ENCODE measurements at places on chromosomes 6 and 20.

GRCh38 chr6:73290435-73290834 lies 27.4 kb upstream of the KHDC1 start:
- no peak for DNase-seq
- no peaks in the 10 kb centered on the region for H3K27me3 ChIP-seq
- no peaks in the 10 kb centered on the region for H3K4me1 ChIP-seq
- no peak overlapping the region for H3K4me3 ChIP-seq

- DNase-seq = no peak
- H3K27me3 ChIP-seq = no peaks in the 10 kb centered on the region
- H3K36me3 ChIP-seq = no peaks in the 10 kb centered on the region
- H3K4me1 ChIP-seq = peaks cover 5% of the 10 kb centered on the region
Measured at GRCh38 chr6:14693301-14694192, 552.3 kb upstream of the JARID2 start.

DNA sequence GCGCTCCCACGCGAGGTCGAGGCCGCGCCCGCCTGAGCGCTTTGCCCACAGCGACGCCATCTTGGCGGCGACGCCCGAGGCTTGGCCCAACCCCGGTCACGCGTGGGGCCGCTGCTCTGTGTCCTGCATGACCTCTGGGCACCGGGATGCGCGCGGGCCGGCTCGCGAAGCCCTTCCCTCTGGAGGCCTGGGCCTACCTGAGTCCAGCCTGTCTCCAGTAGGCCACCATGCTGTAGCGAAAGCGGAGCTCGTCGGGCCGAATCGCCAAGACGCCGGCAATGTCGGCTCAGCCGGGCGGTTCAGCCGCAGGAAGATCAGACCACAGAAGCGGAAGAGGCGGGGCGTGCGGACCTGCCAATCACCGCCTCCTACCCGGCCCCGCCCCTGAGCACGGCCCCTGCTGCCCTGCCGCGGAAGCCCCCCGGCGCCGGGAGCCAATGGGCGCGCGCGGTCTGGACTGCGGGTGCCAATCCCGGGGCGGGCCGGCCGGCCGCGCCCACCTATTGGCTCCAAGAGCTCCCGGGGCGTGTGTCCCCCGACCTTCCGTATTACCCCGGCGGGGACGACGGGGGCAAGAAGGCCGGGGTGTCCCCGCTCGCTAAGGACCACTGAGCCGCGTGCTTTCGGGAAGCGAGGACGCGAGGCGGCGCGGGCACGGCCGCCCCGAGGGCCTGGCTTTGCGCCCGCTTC lies at the start of gene ATP5F1E:
Gene ATP5F1E (minus strand): TSS at position 313 of the 690 bp plus-strand sequence. CDS start 84 bp downstream, at position 229.
- DNase-seq = peak; percentile 99
- peak within 1 kb of the TSS; percentile 96 for H3K4me3 ChIP-seq
- H3K36me3 ChIP-seq = peaks cover 58% of the 10 kb centered on the region
- H3K4me1 ChIP-seq = peaks cover 80% of the 10 kb centered on the region

DNA sequence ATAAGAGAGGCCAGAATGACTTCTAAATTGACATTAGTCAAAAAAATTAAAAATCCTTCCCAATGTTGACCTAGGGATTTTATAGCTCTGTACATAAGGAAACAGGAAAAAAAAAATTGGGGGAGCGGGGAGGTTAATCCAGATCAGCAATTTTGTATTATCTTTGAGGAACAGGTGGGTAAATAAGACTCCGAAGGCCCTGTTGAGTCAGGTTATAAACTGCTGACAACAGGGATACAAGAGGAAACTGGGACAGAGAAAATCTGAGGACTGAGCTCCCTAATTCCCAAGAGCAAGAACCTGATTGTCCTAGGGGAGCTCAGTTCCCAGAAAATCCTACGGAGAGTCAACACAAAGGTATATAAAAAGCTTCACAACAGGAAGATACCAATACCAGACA lies 26.8 kb upstream of the CRIP3 start:
- peaks cover 21% of the 10 kb centered on the region for H3K4me1 ChIP-seq
- no peak for DNase-seq
- no peak overlapping the region for H3K27ac ChIP-seq
- no peak overlapping the region for H3K4me3 ChIP-seq
- no peaks in the 10 kb centered on the region for H3K27me3 ChIP-seq

DNA sequence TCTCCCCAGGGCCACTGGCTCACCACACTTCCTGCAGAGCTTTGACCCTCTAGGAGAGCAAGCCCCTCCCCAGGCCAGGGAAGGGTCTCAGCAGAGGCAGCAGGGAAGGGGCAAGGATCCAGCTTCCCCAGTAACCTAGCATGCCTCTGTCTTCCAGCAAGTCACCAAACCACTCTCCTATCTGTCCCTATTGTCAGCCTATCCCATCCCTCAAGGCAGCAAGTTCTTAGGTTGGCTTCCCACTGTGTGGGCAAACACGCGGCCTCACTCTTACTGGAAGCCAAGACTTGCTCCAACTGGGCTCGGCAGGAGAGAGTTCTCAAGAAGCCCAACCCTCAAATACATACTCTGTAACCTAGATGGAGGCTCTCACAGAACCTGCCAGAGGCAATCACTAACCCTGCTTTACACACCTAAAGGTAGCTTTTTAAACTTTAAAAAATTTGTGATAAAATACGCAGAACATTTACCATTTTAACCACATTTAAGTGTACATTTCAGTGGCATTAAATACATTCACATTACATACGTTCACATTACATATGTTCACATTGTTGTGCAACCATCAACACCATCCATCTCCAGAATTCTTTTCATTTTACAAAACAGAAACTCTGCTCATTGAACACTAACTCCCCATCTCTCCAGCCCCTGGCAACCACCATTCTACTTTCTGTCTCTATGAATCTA lies 58.5 kb downstream of the MRPL14 start:
- DNase-seq = no peak
- H3K4me3 ChIP-seq = no peak overlapping the region
- no peak overlapping the region for H3K27ac ChIP-seq
- no peaks in the 10 kb centered on the region for H3K36me3 ChIP-seq
- peaks cover 15% of the 10 kb centered on the region for H3K4me1 ChIP-seq

DNA sequence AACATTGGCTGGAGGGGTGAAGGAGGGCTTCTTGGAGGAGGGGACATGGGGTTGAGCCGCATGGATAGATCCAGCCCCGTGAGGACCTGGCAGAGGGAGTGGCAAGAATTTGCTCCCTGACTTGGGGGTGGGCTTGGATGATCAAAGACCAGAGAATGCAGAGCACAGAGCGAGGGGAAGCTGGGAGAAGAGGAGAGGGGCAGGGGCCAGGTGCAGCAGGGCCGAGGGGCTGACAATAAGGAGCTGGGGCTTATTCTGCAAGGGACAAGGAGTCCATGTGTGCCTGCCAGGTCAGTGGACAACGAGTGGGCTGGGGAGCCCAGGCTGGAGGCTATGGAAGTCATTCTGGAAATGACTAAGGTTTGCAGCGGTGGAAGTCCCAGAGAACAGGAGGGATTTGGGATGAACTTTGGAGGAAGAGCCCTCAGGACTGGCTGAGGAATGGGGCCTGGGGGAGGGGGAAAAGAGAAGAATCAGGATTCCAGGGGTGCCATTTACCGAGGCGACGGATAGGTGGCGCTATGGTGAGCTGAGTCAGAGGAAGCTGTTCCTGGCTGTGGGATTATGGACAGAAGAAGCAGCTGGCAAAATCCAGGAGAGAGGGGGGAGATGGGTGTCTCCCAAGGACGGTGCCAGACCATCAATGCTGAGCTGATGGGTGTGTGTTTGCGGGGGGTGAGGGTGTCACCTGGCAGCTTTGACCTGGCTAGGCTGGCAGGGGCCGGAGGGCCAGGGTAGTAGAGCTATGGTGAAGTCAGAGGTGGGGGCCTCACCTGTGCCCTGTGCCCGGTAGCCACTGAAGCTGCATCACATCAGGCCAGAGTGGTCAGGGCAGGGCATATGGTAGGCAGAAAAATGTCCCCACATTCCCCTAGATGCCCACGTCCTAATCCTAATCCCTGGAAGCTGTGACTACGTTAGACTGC lies 7.8 kb downstream of the KCNG1 start:
- peak; percentile 29 for DNase-seq
- no peak overlapping the region for H3K27ac ChIP-seq
- H3K36me3 ChIP-seq = no peaks in the 10 kb centered on the region
